ENCODE measurements at places on chromosomes 1 and 21.

- no peak for DNase-seq
These were observed 152.0 kb downstream of the CHRM3 start for GRCh38 chr1:239538239-239538988.

DNA sequence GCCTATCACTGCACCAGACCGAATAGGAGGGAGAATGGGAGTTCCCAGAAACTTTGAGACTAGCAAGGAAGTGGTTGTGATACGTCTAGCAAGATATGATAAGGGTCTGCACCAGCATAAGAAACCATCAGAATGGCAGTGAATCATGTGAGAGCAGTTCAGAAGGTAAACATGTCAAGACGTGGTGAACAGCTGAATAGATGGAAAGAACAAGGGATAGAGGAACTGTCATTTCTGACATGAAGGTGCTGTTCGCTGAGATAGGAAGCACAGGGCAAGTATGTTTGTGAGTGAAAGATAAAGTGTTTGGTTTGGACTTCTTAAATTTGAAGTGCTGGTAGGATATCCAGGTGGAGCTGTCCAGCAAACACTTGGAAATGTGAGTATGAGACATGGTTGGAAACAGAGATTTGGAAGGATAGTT is 1.1 kb upstream of the AGO1 start:
- no peak for DNase-seq

- no peak for DNase-seq
These were observed 719 bp downstream of the EYA3 start for GRCh38 chr1:28087614-28088167.

- DNase-seq, result no peak
These were observed 684 bp downstream of the LTN1 start for GRCh38 chr21:28991861-28992525.

DNA sequence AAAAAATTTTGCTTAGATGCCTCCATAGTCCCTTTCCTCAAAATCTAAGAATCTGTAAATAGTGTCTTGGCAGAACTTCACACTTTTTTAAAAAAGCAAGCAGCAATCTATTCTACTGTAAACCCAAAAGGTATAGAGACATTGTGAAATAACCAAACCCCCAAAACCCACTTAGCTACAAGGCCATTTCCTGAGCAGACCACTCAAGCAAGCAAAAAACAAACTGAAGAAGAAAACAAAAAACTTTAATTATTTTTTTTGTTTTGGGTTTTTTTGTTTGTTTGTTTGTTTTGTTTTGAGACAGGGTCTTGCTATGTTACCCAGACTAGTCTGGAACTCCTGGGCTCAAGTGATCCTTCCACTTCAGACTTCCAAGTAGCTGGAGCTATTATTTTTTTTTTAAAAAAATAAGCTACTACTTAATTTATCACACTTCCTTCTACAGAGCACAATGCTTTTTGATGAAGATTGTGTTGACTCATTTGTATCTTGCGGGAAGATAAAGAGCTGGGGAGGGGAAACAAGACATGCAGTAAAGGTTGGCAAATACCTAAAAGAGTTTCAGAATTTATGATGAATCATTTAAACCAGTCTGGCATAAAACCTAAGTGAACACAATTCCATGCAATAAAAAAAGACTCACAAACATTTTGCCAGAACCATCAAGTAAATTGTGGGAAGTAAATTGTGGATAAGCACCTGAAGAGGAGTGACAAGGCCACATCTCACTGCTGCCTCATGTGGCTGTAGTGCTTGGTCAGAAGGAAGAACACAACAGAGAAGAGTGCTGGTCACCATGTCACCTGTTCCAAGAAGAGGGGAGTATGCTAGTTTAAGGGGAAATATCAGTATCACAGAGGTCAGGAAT is 2.7 kb upstream of the PTPN22 start:
- no peak for DNase-seq

Measured in stimulated activated CD8-positive, alpha-beta memory T cell treated with anti-CD3 and anti-CD28 coated beads, Interleukin-15, amount 100 ng/mL, for 48 hours (primary cell).